ENCODE measurements at places on chromosomes 1 and 21. TPM values are rescaled to one million over a fixed set of nuclear protein-coding genes. Genes with fewer than 3 reads are reported as not detected.

- DNase-seq, result no peak
Measured at GRCh38 chr1:27513958-27514357, 24.0 kb upstream of the WASF2 start.

Gene TBX15
- 0.06 TPM for polyA plus RNA-seq

Gene DCST1
- not detected for polyA plus RNA-seq

Gene PRAMEF25
- polyA plus RNA-seq, result not detected

Gene SGIP1
- polyA plus RNA-seq, result 0.14 TPM

Gene MPZL1
- polyA plus RNA-seq, result 12.0 TPM

Gene NUF2
- polyA plus RNA-seq, result 3.7 TPM

Gene SFN
- 0.80 TPM for polyA plus RNA-seq

Gene CLCA1
- not detected for polyA plus RNA-seq

DNA sequence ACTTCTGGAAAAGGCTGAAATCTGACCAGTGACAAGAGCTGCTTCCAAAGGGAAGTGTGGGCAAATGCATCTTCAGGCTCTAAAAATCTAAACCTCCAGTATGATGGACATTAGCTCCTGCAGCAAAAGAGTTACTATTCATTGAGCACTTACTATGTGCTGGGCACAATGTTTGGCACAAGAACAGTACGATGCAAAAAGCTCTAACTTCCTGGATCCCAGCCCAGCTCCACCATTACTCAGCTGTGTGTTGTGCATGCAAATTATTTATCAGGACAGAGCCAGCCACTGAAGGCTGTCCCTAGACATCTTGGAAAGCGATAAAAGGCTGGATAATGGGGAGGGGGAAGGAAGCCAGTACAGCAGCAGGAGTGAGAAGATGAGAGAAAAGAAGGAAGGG lies 143.5 kb downstream of the ELAVL4 start:
- no peak for DNase-seq

DNA sequence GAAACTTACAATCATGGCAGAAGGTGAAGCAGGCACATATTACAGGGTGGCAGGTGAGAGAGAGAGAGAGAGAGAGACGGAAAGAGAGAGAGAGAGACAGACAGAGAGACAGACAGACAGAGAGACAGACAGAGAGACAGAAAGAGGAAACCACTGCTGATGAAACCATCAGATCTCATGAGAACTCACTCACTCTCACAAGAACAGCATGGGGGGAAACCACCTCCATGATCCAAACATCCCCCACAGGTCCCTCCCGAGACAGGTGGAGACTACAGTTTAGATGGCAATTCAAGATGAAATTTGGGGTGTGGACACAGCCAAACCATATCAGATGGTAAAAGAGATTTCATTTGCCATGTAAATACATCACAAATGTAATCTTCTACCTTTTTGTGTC lies 708.1 kb downstream of the MRPL39 start:
- DNase-seq, result no peak

- DNase-seq, result no peak
Measured at GRCh38 chr1:201914456-201915235, 25.9 kb downstream of the SHISA4 start.

Gene SIM2
- polyA plus RNA-seq, result not detected

DNA sequence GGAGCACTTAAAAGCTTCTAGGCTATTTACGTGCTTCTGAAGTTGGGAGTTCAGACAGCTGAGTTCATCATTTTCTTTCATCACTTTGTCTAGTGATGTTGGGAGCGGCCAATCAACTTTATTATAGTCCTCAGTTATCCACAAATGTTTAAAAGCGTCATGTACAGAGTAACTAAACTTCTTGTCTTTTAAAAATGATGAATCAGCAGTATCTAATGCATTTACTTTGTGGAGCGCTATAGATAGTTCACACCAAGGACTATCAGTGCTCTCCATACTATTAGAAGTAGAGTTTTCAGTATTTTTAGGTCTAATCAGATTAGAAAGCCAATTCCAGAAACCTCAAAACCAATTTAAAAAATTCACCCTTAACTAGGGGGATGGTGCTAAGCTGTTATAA lies 778.7 kb upstream of the PRMT6 start:
- no peak for DNase-seq

- no peak for DNase-seq
Measured at GRCh38 chr21:46486481-46487126, 27.9 kb downstream of the DIP2A start.

DNA sequence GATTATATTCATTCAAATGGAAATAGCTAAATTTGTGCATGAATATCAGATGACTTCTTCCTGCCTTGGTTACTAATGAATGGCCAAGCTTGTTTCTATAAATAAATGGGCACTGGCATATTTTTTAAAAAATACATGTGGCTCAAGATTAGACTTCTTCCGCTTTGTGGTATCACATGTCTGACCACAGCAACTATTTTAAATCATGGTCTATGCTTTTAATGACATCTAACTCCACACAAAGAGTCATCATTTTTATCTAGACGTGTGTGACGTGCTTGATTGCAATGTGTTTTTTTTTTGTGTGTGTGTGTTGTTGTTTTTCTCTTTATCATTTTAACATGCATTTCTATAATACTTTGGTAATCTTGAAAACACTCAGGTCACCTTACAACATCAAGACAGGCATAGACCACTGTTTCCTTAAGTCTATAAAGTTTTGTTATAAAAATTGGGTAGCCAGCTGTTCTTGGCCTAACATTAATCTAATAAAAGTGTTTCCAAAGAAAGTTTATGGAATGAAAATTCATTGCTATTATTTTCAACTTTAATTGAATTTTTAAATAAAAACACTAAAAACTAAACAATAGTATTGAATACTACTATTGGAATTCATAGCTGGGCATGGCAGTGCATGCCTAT lies 29.5 kb downstream of the RGS1 start:
- no peak for DNase-seq

DNA sequence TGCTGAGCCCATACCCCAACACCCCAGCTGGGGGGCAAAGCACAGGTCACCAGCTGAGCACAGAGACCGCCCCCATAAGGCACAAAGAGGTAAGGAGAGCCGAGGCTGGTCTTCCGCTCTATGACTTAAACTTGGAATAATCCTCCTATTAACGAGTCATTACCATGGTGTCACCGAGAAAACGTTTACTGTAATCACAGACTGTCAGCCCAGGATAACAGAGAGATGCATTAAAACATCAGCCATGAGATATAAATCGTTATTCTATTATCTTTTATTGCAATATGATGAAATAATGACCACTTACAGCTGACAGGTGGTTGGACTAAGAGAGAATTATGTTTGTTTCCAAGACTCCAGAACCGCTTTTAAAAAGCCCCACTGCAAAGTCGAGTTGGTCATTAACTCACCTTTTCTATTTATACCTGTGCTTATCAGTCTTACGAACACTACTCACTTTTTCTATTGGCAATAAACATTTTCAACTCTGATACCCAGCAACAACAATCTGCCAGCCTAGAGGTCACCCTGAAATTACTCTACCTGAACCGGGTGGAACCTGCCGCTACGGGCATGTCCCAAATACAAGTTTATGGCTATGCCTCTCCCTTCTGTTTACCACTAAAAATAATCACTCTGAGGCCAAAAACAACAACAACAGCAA lies 21.5 kb downstream of the NPHP4 start:
- no peak for DNase-seq

DNA sequence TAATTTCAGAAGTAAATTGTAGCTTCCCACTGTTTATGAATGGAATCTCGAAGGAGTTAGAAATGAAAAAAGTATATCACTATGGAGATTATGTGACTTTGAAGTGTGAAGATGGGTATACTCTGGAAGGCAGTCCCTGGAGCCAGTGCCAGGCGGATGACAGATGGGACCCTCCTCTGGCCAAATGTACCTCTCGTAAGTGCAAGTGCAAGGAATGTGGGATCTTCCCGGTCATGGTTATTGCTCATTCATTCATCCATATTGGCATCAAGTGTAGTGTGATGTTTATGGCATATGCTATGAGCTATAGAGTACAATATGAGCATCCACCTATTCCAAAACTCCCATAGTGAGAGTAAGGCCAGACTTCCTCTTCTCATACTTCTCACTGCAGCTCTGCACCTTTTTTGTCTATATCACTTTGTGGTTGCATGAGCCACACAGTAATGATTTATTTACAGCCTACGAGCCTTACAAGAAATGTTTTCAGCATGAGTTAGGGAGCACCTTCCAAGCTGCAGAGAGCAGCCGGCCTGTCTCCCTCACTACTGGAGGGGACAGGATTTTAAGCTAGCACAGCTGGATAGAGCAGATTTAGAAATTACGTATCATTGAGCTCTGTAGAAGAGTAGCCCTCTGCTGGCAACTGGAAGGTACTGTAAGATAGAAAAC lies 24.9 kb upstream of the CR1L start:
- DNase-seq, result no peak

- DNase-seq, result no peak
Measured at GRCh38 chr1:10679496-10680220, 116.8 kb downstream of the CASZ1 start.

DNA sequence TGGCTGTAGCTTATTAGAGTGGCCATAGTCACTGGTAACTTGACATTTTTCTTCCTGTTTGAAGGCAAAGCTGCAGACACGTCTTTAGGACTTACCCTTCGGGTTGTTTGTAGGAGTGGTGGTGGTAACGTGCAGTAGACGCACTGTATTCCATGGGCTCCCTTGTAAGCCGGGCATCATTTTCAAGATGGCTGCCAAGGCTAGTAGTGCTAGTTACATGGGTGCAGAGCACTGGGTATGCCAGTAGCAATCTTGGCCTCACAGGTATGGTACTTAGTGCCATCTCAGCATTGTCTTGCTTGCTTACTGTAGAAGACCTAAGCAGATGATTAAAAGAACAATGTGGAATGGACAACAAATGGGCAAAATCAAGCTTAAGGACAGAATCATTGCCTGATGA lies 1.9 kb downstream of the YBX1 start:
- no peak for DNase-seq

Gene ZBTB18
- 23.1 TPM for polyA plus RNA-seq

Gene PLPPR4
- 0.48 TPM for polyA plus RNA-seq

GRCh38 chr21:44878053-44878982 lies 4.8 kb upstream of the PTTG1IP start:
- no peak for DNase-seq

Gene KLHDC7A
- not detected for polyA plus RNA-seq

Gene SPOCD1
- polyA plus RNA-seq, result 2.0 TPM

Gene GSTM5
- polyA plus RNA-seq, result 2.8 TPM

- DNase-seq, result no peak
Measured at GRCh38 chr1:90717665-90718410, 736 bp upstream of the BARHL2 start.

Gene CFH
- 7.5 TPM for polyA plus RNA-seq

- DNase-seq, result no peak
Measured at GRCh38 chr1:175877939-175878737, 134.7 kb upstream of the TNR start.

Gene SHISAL2A
- 15.5 TPM for polyA plus RNA-seq

- DNase-seq, result no peak
Measured at GRCh38 chr1:47901001-47901575, 96.1 kb downstream of the TRABD2B start.

GRCh38 chr1:225250432-225250831 lies 177.4 kb downstream of the LBR start:
- DNase-seq, result no peak

GRCh38 chr1:64857347-64857746 lies 109.0 kb downstream of the JAK1 start:
- no peak for DNase-seq

Gene CYP4Z1
- polyA plus RNA-seq, result not detected

Gene CYYR1
- polyA plus RNA-seq, result 36.9 TPM

DNA sequence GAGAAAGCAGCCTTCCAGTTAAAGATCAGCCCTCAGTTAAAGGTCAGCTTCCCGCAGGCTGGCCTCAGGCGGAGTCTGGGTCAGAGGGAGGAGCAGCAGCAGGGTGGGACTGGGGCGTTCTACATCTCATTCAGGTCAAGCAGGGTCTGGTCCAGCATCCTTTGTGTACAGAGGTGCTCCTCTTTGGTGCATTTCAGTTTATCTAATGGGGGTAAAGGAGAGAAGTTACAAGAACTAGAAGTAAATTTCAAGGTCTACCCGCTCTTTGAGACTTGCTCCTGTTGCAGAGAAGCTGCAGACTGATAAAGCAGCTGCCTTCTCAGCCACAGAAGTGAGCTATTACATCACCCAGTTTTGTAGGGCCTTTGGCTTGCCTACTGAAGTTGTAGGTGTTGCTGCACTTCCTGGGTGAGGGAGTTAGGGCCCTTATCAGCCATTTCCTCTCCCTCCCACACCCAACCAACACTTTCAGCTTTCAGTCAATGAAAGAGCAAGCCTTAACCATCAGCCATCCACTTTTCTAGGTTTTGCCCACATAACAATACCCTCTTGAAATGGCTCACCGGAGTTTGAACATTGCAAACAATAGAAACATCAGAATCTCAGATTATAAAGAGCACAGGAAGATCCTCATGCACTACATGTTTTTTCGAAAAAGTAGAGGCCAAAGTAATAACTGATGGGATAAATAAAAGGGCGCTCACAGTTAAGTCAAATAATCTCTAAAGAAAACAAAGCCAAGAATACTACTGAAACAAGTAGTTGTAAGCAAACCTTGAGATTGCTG lies 2.8 kb upstream of the NUP210L start:
- no peak for DNase-seq

- no peak for DNase-seq
Measured at GRCh38 chr1:245962453-245962852, 544.6 kb downstream of the SMYD3 start.

GRCh38 chr1:146035048-146035423 lies 13.5 kb upstream of the HJV start:
- DNase-seq, result no peak

Gene UTP11
- polyA plus RNA-seq, result 21.0 TPM

Measured in spleen (tissue), 13 donors.